ENCODE measurements at places on chromosomes 12 and 14. TPM values are rescaled to one million over a fixed set of nuclear protein-coding genes. Genes with fewer than 3 reads are reported as not detected.

GRCh38 chr14:73802431-73803188 is 49.0 kb upstream of the PTGR2 start:
- DNase-seq: no peak

DNA sequence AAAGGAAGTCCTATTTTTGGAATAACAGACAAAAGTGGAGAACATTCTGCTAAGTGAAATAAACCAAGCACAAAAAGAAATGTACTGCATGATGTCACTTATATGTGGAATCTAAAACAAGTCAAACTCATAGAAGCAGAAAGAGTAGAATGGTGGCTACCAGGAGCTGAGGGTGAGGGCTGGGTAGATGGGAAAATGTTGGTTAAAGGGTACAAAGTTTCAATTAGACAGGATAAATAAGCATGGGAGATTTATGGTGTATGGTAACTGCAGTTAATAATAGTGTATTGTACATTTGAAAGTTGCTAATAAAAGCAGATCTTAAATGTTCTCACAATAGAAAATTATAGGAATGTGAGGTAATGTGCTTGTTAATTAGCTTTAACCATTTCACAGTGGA is 12.8 kb downstream of the LUM start:
- no peak for DNase-seq

GRCh38 chr14:43413084-43413483 is 1094.0 kb downstream of the FSCB start:
- DNase-seq: no peak

DNA sequence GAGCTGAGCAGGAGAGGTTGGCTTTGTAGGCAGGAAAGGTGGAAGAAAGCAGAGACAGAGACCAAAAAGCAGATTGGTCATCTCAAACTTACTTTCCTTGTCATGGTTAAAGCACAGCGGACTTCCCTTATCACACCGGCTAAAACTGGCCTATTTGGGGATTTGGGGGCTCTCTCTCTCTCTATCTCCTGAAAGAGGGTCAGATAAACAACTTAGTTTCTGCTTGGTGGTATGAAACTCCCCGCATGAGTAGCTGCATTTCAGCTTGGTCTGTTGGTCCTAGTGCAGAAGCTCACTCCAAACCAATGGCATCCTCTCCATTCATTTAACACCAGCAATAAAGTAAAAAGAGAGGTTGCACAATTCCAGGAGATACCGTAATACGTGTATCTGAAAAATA is 57.1 kb downstream of the TNFAIP2 start:
- DNase-seq: no peak

DNA sequence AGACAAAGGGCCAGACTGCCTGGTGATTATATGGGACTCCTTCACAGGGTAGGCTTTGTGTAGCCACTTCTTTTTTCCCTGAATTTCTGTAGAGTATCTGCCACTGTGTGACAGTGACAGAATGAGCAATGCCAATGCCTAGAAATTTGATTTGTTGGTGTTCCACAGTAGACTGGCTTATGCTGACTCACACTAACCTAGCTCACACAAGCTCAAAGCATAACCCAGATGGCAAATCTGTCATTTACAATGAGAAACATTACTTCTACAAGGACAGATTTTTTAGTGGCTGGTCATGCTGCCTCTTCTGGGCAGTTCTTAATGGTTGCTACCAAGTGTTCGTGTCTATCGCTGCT is 15.9 kb downstream of the CFAP251 start:
- no peak for DNase-seq

Gene ACVRL1
- total RNA-seq: 4.7 TPM

Gene PTCSC3
- not detected for total RNA-seq
